ENCODE measurements at places on chromosomes 6 and 20. TPM values are rescaled to one million over a fixed set of nuclear protein-coding genes. Genes with fewer than 3 reads are reported as not detected.

Gene RBBP8NL
- not detected for total RNA-seq

Gene FAM162B
- total RNA-seq: not detected

Gene SYCP2
- total RNA-seq: 9.1 TPM

Gene KIF13A
- 0.49 TPM for total RNA-seq

Gene DDO
- total RNA-seq: not detected

Gene CALHM6
- total RNA-seq: 2.1 TPM

Gene MOCS1
- total RNA-seq: 0.10 TPM

Gene ZNF335
- total RNA-seq: 137 TPM

Gene PRDM13
- total RNA-seq: not detected

Gene DNMT3B
- total RNA-seq: 0.47 TPM

Gene CNKSR3
- 0.25 TPM for total RNA-seq

Gene RIPPLY2
- not detected for total RNA-seq

Gene DYNLT2
- 3.9 TPM for total RNA-seq

Gene PAX1
- not detected for total RNA-seq

All from CD4-positive, CD25-positive, alpha-beta regulatory T cell (primary cell).